ENCODE measurements at places on chromosomes 4 and X.

DNA sequence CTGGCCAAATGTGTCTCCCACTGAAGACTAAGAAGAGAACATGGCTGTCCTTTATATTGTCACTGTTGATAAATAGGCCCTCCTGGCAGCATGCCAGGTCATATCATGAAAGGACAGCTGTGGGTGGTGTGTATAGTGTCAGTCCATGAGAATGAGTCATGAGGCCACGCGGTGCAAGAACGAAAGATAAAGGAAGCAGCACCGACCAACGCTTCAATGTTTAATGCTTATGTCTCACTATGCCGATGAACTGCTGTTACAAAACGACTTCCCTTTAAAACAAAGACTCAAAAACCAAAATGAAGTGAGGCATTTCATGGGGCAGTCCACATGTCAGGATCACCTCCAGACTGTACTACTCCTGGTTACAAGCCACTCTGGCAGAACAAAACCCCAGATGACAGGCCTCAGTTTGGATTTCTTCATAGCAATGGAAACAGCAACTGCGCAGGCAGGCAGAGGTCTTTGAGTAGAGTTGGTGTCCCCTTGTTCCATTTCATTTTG lies 5.2 kb upstream of the TCEANC start:
- DNase-seq = no peak

GRCh38 chr4:56086073-56086541 lies 137.4 kb downstream of the CEP135 start:
- no peak for DNase-seq

GRCh38 chr4:2689825-2690700 lies 66.1 kb downstream of the TNIP2 start:
- no peak for DNase-seq

DNA sequence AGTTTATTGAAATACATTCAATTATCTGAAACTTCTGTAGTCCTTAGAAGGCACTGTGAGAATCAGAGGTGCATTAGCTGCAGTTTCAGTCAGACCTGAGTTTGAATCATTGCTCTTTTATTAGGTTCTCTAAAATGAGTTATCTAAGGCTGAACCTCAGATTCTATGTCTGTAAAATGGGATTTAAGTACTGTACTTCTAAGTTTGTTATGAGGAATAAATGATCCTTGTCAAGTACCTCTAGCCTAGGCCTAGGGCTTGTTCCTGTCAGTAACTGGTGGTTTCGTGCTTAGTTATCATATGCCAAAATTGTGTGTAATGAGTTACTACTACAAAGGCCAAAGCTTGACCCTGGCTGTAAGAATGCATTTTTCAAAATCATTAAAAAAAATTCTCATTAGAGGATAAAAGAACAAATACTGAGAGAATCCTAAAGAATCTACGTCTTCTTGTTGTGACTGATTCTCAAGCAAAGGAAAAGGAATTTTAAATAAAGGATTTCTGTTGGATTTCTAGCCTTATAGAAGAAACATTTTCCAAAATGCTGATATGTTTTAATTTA lies 65.8 kb downstream of the SLIT2 start:
- DNase-seq = no peak

DNA sequence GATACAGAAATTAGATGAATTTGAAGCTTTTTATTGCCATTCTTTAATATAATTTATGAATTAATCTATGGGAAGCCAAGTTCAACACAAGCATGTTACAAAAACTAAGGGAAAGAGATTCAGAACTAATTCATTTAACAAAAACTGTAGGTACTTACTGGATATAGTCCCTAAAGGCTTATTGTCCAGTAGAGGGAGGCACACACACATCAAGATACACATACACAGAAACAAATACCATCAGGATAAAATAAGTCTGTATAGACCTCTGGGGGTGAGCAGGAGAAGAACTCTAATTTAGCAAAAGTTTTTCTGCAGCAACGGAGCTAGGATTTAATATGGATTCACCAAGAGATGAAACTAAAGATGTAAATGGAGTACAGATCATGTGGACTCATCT lies 83.0 kb upstream of the IL13RA1 start:
- no peak for DNase-seq

DNA sequence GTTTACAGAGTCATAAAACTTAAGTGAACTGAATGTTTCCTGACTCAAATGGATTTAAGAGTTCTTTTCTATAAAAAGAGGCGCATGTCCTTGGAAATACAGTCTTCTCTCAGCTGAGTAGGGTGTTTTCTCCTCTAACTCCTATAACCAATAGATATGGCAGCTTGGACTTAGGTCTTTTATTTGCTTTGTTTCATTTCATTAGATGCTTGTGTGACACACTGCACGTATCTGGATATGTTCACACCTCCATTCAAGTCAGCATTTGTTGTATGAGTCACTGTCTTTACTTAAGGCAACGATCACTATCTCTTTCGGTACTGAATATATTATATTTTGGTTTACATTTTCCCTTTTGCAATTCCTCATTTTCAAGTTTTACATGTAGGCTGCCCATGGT lies 136.6 kb downstream of the ARSF start:
- no peak for DNase-seq

DNA sequence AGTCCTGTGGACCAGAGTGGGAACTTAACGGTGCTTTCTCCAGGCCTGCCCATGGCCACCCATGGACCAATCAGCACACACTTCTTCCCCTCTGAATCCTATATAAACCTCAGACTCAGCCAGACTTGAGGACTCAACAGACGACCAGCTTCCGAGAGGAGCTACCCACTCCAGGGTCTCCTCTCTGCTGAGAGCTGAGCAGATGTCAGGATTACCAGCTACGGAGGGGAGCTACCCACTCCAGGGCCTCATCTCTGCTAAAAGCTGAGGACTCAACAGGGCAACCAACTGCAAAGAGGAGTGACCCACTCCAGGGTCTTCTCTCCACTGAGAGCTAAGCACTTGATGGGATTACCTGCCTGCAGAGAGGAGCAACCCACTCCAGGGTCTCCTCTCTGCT lies 80.0 kb upstream of the DDX60 start:
- no peak for DNase-seq

- no peak for DNase-seq
Observed at GRCh38 chr4:108696160-108696559, 45.8 kb downstream of the OSTC start.

GRCh38 chr4:137866671-137867070 lies 334.4 kb upstream of the PCDH18 start:
- no peak for DNase-seq

GRCh38 chr4:40628888-40629287 lies 776 bp downstream of the RBM47 start:
- no peak for DNase-seq

DNA sequence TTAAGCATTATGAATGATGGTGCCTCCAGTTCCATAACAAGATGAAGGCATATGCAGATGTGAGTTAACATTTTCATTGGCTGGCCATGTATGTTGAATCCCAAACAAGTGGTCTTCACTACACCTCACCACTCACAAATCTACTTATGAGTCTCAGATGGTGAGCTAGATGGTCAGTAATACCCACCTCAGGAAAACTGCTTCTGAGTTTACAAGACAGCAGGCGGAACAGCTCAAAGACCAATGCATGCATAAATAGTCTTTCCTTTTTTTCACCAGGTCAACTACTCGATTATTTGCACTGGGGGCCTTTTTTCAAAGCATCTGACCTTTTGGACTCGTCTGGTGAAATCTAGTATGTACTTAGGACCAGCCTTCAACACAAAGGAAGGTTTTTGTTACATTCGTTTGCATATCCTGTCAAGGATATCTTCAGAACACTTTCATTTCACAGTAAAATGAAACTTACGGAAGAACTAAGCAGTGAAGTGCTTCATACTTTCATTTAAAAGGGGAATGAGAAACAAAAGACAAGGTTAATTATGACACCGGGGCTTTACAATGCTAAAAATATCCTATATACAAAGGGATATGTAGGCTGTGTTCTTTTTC lies 23.1 kb upstream of the TLR7 start:
- DNase-seq = no peak

- no peak for DNase-seq
Observed at GRCh38 chr4:175951794-175952193, 113.8 kb upstream of the WDR17 start.

DNA sequence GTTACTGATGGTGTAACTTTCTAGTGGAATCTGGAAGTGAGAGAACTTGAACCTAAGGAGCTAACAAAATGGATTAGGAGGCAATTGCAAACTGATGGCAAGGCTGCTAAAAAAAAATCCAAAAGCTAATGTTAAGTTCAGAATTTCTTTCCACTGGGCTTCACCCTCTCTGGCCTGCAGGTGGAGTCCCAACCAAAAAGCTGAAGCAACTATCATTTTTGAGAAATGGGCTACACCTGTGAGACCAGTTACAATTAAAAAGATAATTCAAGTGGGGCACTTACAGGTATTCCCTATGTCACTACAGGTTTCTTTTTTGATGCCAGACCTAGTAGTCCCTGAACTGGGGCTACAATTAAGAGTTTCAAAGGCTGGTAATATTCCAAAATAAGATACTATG lies 142.1 kb upstream of the FTHL17 start:
- no peak for DNase-seq

DNA sequence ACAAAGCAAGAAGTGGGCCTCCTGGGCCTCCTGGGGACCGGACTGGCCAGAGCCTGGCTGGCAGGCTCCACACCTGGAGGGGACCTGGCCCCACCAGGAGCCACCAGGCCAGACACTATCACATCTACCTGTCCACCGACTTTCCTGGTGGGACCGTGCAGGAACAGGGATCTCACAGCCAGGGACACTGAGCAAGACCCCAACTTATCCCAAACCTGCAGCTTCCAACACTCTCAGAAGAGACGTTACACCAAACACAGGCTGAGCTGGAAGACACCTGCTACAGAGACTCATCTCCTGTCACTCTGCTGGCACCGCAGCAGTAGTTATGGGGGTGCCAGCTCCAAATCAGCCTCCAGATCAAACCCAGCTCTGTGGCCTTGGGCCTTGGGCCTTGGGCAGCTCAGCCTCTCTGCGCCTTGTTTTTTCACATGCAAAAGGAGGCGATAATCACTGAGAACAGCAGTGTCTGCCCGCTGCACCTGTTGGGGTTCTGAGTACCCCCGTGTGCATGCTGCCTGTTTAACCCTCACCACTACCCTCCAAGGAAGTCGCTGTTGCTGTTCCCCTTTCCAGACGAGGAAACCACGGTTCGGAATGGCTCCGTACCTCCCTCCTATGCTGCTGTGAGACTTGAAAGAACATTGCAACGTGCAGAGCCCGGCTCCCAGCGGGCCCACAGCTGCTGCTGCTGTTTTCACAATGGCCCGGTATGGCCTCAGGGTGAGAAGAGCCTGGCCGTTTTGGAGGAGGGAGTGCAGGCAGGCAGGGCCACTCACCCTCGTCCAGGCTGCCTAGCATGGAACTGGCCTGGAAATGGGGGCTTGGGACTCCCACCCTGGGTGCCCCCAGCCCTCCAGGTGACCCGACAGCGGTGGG lies 69.6 kb downstream of the ADRA2C start:
- DNase-seq = no peak

- DNase-seq = no peak
Observed at GRCh38 chrX:134469486-134469885, 9.5 kb downstream of the HPRT1 start.

GRCh38 chrX:30812326-30812725 lies 76.7 kb downstream of the TAB3 start:
- no peak for DNase-seq

DNA sequence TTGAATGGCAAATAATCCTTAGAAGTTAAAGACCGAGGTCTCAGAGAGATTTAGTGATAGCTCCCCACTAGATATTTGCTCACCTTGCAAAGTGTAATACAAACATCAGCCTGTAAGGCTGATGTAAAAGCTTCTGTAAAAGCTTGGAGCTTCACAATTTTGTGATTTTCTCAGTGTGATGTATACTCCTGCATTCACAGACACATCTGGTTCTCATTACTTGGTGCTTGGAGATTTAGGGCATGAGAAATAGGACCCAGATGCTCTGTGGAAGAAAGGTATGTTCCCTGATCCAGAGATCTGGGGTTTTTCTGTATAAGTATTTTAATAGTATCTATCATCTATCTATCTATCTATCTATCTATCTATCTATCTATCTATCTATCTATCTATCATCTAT lies 1664.3 kb downstream of the C4orf33 start:
- DNase-seq = no peak

DNA sequence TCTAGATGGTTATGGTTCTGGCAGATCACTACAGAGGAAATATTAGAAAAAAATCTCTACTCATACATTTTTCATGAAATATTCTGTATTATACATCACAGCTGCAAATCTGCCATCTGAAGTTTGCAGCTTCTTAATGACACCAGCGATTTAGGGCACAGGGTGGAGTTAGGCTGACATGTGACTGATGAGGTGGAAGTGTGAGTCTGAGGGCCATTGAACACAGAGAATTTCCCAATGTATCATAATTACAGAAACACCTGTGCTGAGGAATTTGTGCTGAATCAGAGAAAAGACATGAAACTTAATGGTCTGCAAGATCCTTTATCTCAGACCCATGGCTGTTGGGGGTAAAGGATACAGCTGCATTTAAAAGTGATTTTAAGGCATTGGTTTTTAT lies 2025.6 kb upstream of the AGA start:
- no peak for DNase-seq

DNA sequence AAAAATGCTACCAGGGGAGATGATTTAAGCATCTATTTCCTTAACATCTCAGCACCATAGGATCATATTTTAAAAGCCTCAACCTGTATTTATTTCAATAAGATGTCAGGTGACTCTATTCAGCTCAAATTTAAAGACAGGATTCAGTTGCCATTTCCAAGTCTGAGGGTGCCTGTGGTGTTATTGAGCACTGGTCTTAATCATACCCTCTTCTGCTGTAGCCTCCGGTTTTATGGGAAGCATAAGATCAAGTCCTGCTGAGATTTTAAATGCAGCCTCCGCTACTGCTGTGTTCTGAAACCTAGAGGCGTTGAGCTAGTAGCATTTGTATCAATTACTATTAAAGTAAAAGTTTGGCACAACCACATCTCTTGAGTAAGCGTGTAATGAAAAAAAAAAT lies 185.7 kb upstream of the NWD2 start:
- no peak for DNase-seq

DNA sequence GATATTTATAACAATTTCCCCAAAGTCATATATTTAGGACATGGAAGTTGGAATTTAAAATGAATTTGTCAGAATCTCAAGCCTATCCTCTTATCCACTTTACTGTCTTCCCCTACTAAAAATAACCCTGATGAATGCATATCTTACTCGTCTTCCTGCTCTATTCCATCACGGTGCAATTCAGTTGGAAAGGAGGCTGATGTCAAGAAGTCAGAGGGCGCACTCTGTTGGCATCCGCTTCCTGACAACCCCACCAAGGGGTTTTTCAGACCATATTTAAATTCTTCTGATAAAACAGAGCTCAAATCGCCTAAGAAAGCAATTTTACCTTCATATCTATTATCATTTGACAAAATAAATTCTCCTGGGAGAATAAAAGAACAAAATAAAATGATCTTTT lies 233.5 kb downstream of the ARHGAP24 start:
- DNase-seq = no peak

Data from HFF-Myc (cell line).